ENCODE measurements at places on chromosomes 4 and X.

- DNase-seq, result no peak
These were observed 5.4 kb downstream of the CPE start for GRCh38 chr4:165384186-165384585.

- no peak for DNase-seq
These were observed 128.7 kb downstream of the WDFY3 start for GRCh38 chr4:84837751-84838150.

GRCh38 chr4:36037127-36037526 lies 207.2 kb downstream of the ARAP2 start:
- DNase-seq, result no peak

- DNase-seq, result no peak
These were observed 19.4 kb upstream of the ATP8A1 start for GRCh38 chr4:42676066-42676951.

GRCh38 chr4:19806865-19807264 lies 444.8 kb upstream of the SLIT2 start:
- no peak for DNase-seq

GRCh38 chr4:12120968-12121367 lies 692.3 kb upstream of the HS3ST1 start:
- no peak for DNase-seq

DNA sequence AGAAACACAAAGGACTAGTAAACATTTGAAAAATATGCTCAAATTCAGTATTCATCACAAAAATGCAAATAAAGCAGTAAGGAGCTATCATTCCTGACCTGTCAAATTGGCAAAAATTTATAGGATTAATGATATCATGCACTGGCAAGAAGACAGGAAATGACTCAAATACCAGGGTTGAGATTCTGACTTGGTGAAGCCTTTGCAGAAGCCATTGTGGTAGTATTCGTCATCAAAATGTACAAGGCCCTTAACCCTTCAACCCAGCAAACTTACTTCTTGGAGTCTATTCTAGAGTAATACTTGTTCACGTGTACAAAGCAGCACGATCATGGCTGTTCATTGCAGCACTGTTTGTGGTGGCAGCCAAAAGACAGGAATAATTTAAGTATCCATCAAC lies 132.4 kb downstream of the ENOX2 start:
- no peak for DNase-seq

DNA sequence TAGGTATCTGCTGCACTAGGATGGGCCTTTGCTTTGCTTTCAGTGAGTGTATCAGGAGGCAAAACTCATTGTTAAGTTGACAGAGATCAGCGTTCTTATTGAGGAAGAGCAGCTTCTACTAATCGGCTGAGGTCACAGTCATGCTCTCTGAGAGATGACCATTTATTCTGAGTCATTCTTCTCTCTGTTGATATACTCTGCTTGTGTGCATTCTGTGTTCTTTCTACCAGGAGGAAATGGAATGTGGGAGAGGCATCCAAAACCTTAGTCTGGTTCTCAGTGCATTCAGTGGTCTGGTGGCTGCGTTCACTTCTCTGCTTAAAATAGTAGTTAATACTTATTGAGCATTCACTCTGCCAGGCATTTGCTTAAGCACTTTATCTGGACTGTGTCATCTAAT lies 66.2 kb downstream of the RRAGB start:
- DNase-seq, result no peak

GRCh38 chr4:110641218-110641617 lies 18.3 kb upstream of the PITX2 start:
- no peak for DNase-seq

DNA sequence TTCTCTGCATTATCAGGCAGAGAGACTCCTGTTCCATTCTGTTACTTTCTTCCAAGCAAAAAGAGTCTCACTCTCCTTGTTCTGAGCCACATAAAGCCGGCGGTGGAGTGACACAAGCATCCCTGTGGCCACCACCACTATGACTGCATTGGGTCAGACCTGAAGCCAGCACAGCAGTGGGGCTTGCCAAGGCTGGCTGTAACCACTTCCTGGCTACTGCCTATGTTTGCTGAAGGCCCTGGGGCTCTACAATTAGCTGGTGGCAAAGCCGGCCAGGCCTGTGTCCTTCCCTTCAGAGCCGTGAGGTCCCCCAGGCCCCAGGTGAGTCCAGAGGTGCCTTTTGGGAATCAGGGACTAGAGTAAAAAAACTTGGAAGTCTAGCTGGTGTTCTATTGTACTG lies 31.8 kb downstream of the PLAC8 start:
- DNase-seq, result no peak

GRCh38 chrX:116239944-116240840 lies 69.6 kb downstream of the AGTR2 start:
- no peak for DNase-seq

DNA sequence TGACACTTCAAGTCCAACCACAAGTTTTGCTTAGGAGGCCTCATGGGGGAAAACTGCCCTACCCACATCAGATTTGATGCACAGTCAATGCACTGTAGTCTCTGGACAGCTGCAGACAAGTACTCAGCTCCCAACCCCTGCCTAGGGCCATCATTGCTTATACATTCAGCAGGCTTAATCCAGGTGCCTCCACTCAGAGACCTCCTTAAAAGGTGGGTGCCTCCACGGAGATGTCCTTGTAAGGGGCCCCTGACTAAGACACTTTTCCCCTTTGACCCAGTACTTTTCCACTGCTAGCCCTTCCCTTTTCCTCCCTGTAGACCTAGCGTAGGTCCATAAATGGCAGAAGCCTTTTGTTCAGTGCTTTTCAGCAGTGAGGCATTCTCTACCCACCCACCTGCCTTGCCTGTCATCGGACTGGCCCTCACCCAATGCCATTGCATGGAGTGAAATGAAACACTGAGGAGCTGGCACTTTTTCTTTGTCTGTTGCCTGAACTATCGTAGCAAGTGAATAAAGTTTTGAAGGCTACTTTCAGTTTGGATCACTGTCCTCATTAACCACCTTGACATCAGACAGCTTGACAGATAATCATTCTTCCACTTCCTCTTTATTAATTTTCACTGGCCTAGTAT lies 23.8 kb upstream of the PLK4 start:
- no peak for DNase-seq

DNA sequence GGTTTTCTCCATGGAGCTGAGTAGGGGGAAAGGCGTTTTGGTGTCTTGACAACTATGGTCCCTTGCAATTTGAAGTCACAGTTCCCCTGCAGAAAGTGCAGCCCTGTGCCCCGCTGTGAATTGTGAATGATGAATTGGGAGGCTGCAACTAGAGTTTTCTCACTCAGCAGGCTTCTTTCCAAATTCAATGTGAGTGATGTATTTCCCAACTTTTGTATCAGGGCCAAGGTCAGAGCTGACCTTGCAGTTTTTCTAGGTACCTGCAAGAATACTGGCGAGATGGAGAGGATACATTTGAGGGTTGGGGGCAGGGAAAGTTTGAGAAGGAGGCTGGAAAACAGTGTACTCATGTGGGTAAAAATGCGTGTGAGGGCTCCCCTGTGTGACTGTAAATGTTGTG lies 11.7 kb downstream of the PHEX start:
- no peak for DNase-seq

- DNase-seq, result no peak
These were observed 47.0 kb downstream of the KLHL15 start for GRCh38 chrX:23980011-23980441.

DNA sequence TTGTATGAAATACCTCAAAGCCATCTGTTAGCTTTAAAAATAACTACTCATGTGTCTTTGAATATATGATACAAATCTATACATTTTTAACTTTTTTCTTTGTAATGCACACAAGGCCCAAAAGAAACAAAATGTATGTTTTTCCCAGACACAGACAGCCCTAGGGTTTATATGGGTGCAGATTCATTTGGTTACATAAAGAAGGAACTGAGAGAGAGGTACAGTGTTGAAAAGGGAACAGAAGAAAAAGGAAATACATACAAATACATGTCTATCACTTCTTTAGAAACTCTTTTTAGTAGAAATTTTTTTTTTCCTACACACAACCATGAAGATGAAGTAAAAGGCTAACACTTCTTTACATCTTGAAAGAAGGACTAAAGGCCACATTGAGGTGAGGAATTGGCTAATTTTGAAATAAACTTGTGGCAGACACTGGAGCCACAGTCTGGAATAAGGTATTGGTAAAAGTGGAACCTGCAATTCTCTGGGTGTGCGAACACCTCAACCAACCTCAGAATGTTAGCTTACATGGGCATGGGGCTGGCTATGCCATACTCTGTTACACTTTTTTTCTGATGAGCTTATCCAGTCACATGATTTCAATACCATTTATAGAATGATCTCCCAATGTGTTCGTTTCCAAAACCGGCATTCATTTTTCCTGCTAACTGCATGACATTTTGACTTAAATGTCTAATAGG lies 67.9 kb downstream of the FAM47C start:
- DNase-seq, result no peak

DNA sequence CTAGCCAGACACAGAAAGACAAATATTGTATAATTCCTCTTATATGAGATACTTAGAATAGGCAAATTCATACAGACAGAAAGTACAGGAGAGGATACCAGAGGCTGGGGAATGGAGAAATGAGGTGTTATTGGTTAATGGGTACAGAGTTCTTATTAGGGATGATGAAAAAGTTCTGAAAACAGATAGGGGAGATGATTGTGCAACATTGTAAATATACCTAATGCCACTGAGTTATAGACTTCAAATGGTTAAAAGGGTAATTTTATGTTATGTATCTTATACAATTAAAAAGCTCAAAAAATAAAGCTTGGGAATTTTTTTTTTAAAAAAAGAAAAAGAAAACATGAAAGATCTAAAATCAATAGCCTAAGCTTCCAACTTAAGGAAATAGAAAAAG lies 98.8 kb upstream of the TECRL start:
- DNase-seq, result no peak

- no peak for DNase-seq
These were observed 29.8 kb downstream of the YY2 start for GRCh38 chrX:21885568-21885967.

- no peak for DNase-seq
These were observed 827.7 kb downstream of the FSTL5 start for GRCh38 chr4:161336016-161336530.

DNA sequence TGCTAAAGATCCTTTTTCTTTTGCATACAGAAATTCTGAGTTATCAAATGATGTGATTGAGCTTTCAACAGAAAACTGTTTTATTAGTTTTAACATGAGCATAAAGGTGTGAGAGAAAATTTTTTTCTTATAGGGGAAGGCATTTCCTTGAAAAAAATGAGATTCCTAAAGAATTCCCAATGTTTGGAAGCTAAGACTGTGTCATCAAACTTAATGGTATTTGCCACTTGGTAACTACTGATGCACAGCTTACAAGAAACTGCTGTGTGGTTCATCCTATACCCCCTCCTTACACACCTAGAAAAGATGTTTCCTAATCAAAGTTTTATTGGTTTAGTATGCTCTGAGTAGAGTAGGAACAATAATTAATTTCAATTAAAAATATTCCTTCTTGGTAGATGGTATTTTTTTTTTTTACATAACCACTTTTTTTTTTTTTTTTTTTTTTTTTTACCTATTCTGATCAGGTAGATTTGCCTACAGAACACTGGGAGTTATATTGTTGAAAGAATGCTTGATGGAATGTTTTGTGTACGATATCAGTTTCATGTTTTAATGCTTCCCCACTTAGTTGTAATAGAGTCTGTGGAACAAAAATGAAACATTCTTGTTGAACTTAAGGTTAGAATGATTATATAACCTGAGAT lies 6.0 kb downstream of the PTPN13 start:
- DNase-seq, result no peak

DNA sequence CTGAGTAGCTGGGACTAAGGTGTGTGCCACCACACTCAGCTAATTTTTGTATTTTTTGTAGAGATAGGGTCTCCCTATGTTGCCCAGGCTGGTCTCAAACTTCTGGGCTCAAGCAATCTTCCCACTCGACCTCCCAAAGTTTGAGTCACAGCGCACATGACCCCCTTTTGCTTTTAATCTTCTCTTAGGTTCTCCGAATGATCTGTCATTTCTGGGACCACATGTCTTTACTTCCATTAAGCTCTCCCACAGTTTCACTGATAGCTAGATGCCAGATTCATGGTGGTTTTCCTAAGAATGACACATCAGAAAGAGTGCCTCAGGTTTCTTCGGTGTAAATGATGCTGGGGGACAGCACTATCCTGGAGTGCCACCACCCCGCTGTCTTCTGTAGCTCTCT lies 17.9 kb downstream of the PRKX start:
- DNase-seq, result no peak

DNA sequence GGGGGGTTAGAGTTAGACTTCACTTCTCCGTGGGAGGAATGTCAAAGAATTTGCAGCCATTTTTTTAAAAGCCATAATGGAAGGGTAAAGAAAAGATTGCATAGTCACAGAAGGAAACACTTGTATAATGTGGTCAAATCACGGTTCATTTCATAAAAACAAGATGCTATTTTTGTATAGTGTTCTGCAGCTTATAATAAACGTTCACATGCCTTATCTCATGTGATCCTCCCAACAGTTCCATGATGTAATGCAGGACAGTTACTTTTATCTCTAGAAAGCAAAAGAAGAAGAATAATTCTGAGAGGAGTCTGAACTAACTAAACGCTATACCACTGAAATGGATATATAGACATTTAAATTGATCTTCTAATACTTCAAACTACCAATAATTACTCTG lies 71.3 kb upstream of the CAMK2D start:
- DNase-seq, result no peak

- no peak for DNase-seq
These were observed 130.2 kb downstream of the CHRDL1 start for GRCh38 chrX:110665223-110666002.

- DNase-seq, result no peak
These were observed 133.8 kb downstream of the CPZ start for GRCh38 chr4:8726344-8726851.

GRCh38 chr4:107691378-107691777 lies 28.7 kb downstream of the PAPSS1 start:
- no peak for DNase-seq

GRCh38 chrX:49230500-49231232 lies 2.5 kb downstream of the CACNA1F start:
- DNase-seq, result no peak

DNA sequence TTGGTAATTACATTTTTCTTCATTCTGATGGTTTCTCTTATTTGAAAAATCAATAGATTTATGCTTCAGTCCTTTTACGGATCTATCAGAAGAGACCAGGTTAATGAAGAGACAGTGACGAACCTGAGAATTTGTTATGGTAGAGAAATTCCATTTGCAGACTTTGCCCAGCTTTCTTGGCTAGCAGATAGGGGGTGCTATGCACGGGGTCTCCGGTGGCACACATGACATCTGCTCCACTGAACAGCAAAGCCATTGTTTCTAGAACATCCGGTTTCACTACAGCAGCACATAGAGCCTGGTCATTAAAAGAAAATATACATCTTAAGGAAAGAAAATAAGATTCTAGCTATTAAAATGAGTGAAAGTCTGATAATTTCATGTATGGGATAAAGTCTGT lies 85.1 kb downstream of the ARAP2 start:
- no peak for DNase-seq

GRCh38 chr4:138087066-138087719 lies 155.0 kb downstream of the SLC7A11 start:
- no peak for DNase-seq

GRCh38 chrX:39650768-39651347 lies 446.9 kb downstream of the BCOR start:
- DNase-seq, result no peak
